T-helper 2 cell (primary cell): ENCODE measurements at places on chromosomes 4 and X.

DNA sequence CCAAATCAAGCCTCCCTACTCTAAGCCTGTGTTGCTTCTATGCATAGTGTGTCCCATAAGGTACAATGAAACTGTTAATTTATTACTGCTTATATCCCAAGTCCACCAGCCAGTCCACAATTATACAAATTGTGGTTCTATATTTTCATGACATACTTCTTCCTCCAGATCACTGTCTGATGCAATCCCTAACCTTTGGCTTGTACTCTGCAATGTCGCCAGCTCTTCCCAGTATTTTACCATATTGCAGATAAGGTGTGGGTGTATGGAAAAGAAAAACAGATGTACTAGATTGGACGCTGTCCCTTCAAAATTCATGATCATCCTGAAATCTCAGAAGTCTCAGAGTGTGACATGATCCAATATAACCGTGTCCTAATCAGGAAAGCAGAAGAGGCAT lies 286.2 kb downstream of the GASK1B start:
- no peak for DNase-seq

DNA sequence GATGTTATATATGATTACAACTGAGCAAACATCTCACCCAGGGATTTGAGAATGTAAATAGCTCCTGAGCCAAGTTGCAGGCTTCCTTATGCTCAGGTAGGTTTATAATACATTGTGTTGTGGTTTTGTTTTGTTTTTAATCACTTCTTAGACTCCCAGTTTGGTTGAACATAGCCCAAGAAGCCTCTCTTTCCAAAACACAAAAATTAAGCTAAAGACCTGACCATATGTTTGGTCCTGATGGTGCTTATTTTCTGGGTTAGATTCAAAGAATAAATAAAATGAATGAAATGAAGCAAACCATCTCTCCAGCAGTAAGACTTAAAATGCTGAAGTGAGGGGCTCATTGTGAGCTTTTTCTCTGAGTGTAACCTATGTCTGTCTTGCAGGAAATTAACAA lies 93.5 kb downstream of the GRXCR1 start:
- DNase-seq, result no peak

DNA sequence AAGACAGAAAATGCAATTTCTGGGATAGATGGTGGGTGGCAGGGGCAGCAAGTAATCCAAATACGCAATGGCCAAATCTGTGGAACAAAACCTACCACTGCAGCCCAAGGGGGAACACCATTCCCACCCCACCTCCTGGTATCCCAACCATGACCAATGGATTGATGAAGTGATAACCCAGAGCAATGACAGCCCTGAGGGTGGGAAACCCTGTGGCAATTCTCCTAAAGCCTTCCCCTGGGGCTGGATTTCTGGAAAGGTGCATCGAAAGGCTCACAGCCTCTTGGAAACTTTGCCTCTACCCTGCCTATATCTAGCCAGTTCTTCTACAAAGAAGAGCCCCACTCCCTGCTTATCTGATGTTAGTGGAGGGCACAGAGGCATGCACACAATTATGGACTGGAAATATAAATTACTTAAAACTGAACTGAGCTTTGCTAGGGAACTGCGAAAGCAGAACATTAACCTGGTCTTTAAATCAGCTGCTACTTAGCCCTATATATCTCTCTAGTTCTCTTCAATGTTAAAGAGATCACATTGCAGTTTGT lies 59.9 kb upstream of the TXK start:
- no peak for DNase-seq

DNA sequence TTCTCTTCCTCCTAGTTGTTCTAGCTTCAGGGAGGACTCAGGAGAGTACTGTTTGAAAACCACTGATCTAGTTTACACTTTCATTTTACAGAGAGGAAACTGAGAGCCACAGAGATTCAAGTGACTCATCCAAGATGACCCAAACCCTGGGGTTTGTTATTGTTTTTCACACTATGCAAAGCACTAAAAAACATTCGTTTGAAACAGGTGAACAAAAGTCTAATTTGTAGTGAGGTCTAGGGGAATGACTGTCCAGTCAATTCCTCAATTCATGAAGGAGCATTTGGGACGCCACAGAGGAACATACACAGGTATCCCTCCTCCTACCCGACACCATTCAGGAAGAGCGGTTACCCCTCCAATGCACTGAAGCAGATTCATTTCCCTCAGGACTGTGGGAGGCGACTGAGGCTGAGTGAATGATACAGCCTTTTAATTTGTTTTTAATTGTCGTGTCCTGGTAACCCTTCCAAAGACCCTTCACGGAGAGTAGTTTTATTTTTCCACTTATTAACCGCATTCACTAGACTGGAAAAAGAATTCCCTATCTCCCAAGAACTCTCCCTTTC lies 30.3 kb downstream of the TLR10 start:
- peak; percentile 78 for DNase-seq

- no peak for DNase-seq
Observed at GRCh38 chr4:59612235-59612634, 1587.9 kb upstream of the ADGRL3 start.
